Lung (tissue), 17 donors: ENCODE measurements at places on chromosomes 1 and 21. TPM values are rescaled to one million over a fixed set of nuclear protein-coding genes. Genes with fewer than 3 reads are reported as not detected.

ILF2 gene
- 101 TPM for total RNA-seq

UCK2 gene
- total RNA-seq, result 15.3 TPM

DNA sequence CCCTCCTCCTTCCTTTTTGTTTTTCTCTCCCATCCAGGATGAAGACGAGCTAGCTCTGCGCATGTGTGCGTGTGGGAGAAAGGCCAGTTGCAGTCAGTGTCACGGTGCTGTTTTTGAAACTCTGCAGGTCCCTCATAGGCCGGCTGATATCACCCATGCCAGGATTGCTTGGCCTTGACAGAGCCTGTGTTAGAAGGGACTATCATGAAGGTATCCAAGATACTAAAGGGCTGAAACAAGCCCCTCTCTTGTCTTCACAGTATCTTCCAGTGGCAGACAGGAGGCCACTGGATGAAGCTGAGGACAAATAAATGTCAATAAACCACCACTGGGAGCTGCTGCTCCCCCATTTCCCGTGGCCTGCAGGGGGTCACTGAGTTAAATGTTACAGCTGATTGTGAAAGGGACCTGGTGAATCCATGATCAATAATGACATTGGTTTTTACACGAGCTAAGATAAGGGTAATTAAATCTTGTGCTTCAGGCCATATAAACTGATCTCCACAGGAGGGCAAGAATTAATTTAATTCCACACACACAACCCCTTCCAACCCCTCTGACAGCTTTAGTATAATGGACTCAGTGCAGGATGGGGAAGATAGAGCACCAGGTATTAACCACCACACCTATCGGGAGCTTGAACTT is 64.6 kb upstream of the TARBP1 start:
- no peak for DNase-seq

GRCh38 chr1:203000217-203000944 is 6.8 kb upstream of the TMEM183A start:
- no peak for DNase-seq

GRCh38 chr21:17699524-17700189 is 87.0 kb upstream of the BTG3 start:
- DNase-seq, result no peak

- peak; percentile 13 for DNase-seq
These were observed 56.9 kb upstream of the LBR start for GRCh38 chr1:225484657-225485214.

DNA sequence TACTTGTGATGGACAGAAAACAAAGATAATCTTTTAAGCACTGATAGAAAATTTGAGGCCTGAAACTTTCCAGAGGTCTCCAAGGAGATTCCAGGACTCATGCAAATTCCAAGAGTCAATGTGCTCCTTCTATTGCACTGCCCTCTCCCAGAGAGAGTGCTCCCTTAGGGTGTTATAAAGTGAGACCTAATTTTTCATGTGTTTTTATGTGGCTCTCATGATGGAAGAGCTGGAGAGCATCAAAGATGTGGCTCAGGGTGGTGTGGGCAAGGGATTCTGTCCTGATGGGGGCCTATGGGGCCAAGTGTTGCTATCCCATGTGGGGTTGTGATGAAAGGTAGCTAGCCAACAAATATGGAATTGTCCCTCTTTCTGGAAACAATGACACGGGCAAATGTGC is 101.3 kb downstream of the PRRX1 start:
- DNase-seq, result no peak

- no peak for DNase-seq
These were observed 31.5 kb downstream of the WNT2B start for GRCh38 chr1:112540226-112540794.

GRCh38 chr1:44546403-44547053 is 127.8 kb downstream of the TMEM53 start:
- DNase-seq, result no peak
